ENCODE measurements at places on chromosomes 1 and 21.

DNA sequence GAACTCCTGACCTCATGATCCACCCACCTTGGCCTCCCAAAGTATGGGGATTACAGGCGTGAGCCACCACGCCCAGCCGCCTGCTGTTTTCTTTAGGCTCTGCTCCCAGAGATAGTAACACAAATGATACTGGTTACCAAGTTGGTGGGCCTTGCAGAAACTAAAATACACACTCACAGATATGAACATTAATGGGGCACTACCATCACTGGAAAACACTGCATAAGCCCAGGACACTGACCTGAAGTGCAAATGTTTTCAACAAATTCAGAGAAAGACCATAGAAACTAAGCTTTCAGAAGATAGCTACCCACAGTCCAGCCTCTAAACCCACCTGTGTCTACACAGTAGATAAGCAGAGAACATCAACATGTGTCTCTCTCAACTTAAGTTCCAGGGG, 180.5 kb downstream of the FCRL5 start:
- no peak for DNase-seq

DNA sequence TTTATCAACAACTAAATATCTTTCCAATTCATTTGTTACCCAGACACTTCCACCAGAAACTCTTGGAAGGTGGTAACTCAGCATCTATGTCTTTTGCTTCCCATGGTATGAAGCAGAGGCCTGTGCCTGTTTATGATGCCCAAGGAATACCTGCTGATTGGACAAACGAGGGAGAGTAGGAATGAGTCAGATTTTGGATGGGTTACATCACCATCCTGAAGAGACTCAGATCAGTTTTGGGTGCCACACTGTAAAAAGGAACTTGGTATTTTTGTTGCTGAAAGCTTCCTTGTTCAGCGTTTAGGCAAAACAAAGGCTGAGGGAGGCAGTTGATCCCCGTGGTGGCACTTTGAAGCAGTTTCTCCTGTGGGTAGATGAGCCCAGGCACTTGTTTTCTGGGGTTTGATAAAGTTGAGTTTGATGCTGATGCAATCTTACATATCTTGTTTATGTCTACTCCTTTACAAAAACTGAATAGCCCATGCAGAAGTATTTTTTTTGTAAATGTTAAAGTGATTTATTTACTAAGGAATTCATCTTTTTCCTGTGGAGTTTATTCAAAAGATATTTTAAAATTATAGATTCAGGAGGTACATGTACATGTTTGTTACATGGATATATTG, 26.7 kb upstream of the CYP4X1 start:
- DNase-seq: no peak

DNA sequence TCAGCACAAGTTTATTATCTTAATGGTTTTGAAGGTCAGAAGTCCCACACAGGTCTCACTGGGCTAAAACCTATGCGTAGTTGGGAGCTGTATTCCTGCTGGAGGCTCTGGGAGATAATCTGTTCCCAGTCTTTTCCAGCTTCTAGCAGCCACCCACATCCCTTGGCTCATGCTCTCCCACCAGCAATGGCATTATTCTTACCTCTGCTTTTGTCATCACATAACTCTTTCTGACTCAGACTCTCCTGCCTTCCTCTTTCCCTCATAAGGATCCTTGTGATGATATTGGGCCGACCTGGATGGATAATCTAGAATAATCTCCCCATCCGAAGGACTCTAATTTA, 122.2 kb upstream of the PRDX6 start:
- no peak for DNase-seq

- DNase-seq: no peak
Measured at GRCh38 chr1:14522926-14523241, 75.6 kb upstream of the KAZN start.

DNA sequence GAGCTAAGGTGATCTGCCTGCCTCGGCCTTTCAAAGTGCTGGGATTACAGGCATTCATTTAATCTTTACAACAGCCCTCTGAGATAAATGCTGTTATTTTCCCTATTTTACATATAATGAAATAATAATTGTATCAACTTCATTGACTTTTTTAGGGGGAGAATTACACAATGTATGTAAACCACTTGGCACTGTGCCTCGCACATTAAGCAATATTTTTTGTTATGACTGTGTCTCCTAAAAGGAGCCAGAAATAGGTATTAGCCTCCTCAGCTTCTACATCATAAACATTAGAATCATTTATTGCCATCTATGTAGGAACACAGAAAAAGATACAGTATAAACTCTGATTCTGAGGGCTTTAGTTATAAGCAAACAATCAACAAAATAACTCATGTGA, 1.1 kb upstream of the DNAJC28 start:
- DNase-seq: peak; percentile 33

DNA sequence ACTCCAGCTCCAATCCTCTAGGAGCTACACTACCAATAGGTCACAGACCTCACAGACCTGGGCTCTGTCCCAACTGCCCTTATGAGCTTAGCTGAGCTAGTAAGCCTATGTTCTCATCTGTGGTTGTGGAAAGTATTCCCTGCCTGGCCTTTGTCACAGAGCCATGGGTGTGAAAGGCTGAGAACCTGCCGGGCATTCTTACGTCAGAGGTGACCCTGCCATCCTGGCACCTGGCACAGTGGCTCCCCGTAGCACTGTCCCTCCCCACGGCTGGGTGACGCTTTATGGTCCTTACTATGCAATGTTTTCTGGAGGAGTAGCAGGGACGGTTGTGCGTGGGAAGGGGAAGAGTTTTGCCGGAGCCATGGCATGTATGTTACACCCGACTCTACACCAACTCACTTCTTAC, 3.5 kb downstream of the TNFRSF1B start:
- no peak for DNase-seq

GRCh38 chr21:43325968-43326715, 100.8 kb downstream of the SIK1 start:
- DNase-seq: no peak

DNA sequence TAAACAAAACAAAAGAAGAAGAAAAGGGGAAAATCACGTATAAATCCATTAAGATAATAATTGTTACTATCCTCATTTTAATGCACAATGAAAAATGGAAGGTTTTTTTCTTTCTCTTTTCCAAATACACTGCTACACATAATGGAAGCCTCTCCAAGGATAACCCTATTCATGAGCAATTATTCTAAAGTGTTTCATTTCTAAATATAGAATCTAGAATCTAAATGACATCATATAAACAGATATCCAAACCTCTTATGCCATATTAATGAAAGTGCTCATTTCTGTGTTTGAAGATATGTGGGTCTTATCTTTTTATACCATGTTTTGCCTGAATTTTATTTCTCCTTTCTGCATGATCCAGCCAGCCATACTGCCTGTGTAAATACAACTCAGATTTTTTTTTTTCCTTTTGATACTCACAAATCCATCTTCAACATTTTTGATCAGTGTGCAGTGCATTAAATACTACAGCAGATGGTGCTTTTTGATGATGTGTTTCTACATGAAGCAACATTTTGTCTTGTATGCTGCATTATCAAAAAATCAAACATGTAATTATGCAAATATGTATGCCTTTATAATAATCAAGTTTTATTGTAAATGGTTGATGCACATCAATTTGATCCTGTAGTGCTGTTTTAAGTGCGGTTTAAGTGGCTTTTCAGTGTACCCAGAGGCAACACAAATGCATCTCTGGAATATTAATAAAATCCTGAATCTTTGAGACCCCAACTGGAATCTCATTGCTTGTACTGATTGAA, 625.6 kb upstream of the PTBP2 start:
- no peak for DNase-seq

DNA sequence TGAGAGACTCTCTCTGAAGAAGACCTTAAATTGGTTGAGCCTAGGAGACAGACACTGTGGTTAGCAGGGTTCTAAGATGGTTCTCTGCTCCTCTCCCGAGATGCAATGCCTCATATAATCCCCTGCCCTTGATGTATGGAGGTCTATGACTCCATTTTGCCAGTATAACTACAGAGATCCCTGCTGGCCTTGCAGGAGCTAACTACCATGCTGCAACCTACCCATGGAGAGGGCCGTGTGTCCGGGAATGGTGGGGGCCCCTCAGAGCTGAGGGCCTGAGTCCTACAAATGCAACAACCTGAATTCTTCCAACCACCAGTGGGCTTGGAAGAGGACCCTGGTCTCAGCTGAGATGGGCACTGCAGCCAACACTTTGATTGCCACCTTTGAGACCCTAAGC, 388.0 kb downstream of the SETD4 start:
- DNase-seq: no peak

DNA sequence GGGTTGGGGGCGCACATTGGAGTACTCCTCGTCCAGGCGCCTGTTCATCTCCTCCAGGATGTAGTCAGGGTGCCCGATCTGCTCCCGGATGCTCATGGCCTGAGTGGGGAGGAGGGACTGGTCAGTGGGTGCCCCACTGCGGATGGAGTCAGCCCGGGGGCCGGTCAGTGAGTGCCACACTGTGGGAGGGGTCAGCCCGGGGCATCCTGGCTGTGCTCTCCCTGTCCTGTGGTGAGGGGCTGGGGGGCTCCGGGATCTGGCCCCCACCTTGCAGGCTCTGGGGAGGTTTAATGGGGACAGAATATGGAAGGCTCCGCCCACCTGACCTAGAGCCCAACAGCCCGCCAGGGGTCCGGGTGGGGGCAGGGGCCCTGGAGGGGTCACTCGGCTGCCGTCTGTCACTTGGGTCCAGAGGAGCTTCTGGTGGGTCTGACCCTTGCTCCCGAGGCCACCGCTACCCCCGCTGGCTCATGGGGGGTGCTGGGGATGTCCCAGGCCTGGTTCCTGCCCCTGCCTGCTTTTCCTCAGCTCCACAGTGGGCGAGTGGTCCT, 8.8 kb downstream of the PRXL2B start:
- no peak for DNase-seq

- peak; percentile 12 for DNase-seq
Measured at GRCh38 chr1:184497959-184498723, 111.3 kb downstream of the C1orf21 start.

GRCh38 chr1:30807318-30808066, 49.9 kb upstream of the LAPTM5 start:
- DNase-seq: peak; percentile 62

DNA sequence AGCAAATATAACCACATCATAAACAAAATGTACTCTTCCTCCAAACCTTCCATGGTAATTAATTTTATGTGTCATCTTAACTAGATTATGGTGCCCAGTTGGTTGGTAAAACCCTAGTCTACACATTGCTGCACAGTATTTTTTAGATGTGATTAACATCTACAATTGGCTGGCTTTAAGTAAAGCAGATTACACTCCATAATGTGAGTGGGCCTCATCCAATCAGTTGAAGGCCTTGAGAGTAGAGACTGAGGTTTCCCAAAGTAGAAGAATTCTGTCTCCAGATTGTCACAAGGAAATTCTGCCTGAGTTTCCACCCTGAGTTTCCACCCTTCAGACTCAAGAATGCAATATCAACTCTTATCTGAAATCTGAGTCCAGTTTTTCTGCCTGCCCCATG, 128.4 kb upstream of the USP25 start:
- DNase-seq: no peak

DNA sequence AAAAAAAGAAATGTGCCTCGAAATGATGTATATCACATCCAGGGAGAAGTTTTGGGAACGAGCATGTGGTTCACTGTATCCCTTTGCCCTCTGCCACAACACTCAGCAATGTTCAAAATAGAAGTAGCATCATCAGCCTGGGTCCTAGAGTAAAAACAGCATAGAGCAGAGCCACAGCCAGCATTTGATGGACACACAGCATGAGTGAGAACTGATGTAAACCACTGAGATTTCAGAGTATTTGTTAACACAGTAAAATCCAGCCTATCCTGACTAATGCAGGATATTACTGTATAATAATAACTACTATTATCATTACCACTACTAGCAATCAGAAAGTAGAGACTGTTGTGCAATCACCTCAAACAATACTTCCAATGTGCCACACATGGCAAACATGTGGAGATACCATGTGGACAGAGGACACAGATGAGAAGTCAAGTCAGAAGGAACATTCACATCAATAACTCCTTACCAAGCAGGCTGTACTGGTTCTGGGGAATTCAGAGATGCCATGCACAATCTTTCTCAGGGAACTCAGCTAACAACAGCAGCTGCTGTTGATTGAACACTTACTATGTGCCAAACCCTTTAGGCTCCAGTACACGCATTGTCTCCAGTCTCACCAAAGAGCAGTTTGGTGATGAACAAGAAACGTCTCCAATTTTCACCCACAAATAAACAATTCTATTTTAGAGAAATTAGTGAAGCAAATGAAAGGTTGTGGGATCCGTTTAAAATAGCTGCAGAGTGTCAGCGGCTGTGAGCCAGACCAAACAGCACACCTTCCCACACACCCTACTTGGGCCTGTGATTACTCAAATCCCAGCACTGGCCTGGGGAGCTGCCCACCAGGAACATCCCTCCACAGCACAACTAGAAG, 16.6 kb upstream of the GFI1 start:
- DNase-seq: no peak

GRCh38 chr21:32415451-32416398, 3.2 kb downstream of the EVA1C start:
- peak; percentile 18 for DNase-seq

- no peak for DNase-seq
Measured at GRCh38 chr1:27307874-27308598, 13.9 kb upstream of the TMEM222 start.

GRCh38 chr1:111756124-111756513, 418 bp downstream of the DDX20 start:
- DNase-seq: no peak

DNA sequence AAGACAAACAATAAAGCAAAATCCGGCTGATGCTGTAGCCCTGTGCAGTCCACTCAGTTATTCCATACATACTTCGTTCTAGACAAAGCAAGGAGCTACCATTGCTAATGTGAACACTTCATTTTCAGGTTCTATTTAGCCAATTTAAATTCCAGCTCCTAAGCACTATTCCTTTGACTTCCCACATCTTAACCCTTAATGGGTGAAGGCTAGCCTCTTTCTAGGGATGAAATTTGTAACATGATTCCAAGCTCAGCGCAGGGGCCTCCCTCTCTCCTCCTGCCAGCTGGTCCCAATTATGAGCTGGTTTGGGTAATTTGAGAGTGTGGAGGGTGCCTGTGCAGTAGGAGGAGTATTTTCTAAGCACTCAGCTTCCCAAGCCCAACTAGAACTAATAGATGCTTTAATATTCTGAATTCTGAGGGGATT, 53.9 kb upstream of the PTGFRN start:
- peak; percentile 90 for DNase-seq

DNA sequence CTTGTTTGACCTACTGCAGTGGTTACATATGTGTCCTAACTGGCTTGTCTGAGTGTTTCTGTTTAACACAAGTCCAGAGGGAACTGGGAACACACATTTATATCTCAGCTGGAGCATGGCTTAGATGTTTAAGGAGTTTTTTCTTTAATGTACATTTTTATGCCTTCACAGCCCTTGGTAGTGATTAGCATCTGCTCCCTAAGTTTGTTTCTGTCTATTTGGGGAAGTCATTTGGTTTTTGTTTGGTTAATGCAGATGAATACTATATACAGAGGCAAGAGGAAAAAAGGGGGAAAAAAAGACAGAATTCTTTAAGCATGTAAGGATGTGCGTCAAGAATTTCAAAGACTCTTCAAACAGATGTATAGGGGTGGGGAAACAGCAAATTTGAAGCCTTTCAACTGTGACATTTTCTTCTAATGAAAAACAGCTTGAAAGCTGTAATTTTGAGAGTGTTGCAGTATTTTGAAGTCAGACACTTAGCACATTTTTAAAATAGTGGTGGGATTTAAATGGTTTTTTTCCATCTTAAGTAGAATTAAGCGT, 15.4 kb downstream of the MACO1 start:
- DNase-seq: no peak
